ENCODE measurements at places on chromosomes 16 and 17. TPM values are rescaled to one million over a fixed set of nuclear protein-coding genes. Genes with fewer than 3 reads are reported as not detected.

CSF3 gene
- 1.3 TPM for total RNA-seq

CD300LB gene
- total RNA-seq: not detected

SDK2 gene
- 0.15 TPM for total RNA-seq

LGALS9B gene
- total RNA-seq: not detected
